CD8-positive, alpha-beta memory T cell (primary cell): ENCODE measurements at places on chromosomes 5 and 9. TPM values are rescaled to one million over a fixed set of nuclear protein-coding genes. Genes with fewer than 3 reads are reported as not detected.

DNA sequence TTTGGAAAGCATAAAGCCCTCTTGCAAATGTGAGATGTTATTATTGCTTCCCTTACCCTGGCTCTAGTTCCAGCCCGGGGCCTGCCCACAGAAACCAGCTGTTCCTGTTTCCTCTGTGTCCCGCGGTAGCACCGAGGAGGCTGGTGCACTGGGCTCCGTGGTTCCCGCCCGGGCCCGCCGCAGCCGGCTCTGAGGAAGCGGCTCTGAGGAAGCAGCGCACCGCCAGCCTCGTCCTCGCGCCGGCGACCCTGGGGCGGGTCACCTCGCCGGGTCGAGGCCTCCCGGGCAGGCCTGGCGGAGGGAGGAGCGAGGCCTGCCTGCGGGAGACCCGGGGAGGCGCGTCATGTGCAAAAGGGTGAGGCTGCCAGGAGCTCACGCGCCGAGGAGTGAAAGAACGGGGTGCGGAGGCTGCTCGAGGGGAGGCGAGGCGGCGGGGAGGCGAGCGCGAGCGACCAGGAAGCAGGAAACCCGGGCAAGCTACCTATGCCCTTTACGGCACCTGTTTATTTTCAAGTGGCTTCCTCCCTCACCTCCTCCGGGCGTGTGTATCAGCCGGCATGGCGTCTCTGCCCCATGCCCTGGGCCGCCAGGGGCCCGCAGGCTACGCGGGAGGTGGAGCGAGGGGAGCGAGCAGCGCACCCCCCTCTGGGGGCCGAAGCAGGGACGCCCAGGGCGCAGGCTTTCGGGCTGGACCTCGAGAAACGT, 61.3 kb upstream of the MEGF10 start:
- no peak overlapping the region for H3K27ac ChIP-seq
- peak overlapping the region; percentile 59 for H3K4me3 ChIP-seq
- no peaks in the 10 kb centered on the region for H3K36me3 ChIP-seq
- H3K27me3 ChIP-seq, result no peaks in the 10 kb centered on the region

DNA sequence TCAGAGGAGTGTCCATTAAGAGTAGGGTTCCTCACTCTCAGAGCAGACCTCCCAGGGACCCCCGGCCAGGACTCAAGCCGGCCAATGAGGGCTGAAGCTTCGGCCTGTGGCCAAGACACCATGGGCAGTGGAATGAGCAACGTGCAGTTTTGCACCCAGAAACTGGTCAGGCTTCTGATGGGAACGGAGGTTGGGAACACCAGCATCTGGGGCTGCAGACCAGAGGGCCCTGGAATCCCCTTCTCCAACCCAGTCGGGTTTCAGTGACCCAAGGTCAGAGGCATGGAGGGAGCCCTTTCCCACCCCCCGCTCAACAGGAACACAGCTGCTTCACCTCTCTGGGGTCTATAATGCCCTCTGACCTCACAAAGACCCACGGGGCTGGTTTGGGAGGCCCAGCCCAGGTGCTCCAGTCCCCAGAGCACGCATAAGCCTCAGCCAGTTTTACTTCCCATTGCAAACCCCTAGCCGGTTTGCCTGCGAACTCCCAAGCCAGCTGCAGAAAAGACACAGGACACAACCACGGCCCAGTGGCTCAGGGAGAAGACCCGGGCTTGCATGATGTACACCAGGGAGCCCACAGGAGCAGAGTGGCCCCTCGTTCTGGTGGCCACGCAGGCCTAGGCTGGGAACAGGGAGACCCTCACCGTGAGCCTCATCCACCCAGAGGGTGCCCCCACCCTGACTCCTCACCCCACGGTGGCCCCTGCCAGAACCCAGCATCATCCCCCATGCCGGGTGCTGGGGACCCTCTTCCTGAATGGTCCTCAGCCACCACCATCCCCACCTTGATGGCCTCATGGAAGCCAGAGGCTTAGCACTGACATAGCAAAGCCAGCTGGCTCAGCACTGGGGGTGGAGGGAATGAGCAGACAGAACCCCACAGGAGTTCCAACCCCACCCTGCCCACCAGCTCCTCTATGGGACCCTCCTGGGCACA, 30.6 kb downstream of the VAV2 start:
- no peaks in the 10 kb centered on the region for H3K4me1 ChIP-seq
- H3K27me3 ChIP-seq, result no peaks in the 10 kb centered on the region
- no peak for DNase-seq
- no peak overlapping the region for H3K4me3 ChIP-seq
- H3K36me3 ChIP-seq, result no peaks in the 10 kb centered on the region

DNA sequence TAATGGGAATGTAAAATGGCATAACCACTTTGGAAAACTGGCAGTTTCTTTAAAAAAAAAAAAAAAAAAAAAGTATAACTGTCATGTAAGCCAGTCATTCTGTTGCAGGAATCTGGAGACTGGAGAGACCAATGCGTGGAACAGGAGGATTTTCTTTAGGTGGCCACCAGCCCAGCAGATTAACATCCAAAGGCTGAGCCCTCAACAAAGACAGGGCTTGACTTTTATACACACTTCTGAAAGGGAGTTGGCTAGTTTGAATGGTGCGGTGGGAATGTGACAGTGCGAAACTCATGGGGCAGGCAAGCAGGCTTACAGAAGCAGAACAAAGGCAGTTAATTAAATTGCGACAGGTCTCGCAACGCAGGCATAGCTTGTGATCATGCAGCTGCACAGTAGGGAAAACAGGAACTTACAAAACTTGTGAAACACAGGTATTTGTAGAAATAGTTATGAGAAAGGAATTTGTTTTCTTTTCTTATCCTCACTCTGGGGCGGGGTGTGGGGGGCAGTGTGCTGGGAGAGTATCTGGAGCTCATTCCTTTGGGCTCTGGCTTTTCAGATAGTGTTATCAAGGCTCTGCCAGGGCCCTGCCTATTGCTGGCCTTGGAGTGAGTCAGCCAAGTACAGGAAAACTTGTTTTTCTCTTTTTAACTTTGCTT, 12.0 kb downstream of the UIMC1 start:
- DNase-seq, result no peak
- no peaks in the 10 kb centered on the region for H3K36me3 ChIP-seq
- no peak overlapping the region for H3K4me3 ChIP-seq

DNA sequence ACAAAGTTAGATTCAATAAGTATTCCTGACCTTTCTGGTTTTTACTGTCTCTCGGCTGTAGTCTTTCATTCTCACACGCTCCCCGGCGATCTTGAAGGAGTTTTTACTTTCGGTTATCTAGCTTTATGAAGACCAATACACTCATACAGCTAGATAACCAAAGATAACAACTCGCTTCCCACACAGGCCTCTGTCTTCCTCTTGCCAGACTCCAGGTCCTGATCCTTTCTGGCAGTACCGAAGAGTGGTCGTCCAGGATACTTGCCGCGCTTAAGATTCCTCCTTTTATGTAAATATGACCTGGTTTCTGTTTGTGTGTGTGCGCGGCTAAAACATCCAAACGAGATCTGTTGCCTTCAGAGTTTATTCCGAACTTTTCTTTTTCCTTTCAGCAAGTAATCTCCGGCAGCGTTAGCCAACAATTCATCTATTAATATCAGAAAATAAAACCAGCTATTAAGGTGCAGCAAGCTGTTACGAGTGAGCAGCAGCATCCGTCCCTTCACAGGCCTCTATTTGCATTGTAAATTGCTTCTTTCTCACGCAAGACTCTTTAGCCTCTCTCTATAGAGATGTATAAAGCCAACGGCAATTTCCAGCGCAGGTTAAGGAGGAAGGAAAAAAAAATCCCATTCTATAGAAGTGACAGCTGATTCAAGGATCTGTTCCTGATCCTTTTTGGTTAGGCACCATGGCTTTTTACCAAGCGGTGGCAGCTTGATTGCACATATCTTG, 216.1 kb downstream of the MEF2C start:
- peaks cover 10% of the 10 kb centered on the region for H3K4me1 ChIP-seq
- no peak for DNase-seq
- H3K4me3 ChIP-seq, result peak overlapping the region; percentile 50
- no peak overlapping the region for H3K27ac ChIP-seq
- H3K27me3 ChIP-seq, result peaks cover 51% of the 10 kb centered on the region
- H3K36me3 ChIP-seq, result no peaks in the 10 kb centered on the region

The PCDHGB1 gene
- total RNA-seq, result not detected

DNA sequence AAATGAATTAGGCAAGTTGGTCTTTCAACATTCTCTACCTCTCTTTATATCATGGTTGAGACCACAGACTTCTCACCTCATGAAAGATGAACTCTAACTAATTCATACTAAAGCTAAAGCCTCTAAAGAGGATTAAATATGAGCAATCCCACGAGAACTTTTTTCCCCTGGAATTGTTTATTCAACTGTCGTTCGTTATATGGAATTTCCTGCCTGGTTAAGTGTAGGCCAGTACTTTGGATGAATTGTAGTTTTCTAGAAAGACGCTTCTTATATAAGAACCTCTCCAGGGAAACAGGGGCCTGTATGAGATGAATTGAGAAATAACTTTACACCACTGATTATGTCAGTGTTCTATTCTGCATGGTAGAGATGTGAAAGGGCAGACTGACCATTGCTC, 42.9 kb downstream of the PDCD1LG2 start:
- peaks cover 16% of the 10 kb centered on the region for H3K4me1 ChIP-seq
- DNase-seq, result no peak
- H3K27ac ChIP-seq, result no peak overlapping the region
- H3K27me3 ChIP-seq, result no peaks in the 10 kb centered on the region
- H3K4me3 ChIP-seq, result no peak overlapping the region
- H3K36me3 ChIP-seq, result no peaks in the 10 kb centered on the region

DNA sequence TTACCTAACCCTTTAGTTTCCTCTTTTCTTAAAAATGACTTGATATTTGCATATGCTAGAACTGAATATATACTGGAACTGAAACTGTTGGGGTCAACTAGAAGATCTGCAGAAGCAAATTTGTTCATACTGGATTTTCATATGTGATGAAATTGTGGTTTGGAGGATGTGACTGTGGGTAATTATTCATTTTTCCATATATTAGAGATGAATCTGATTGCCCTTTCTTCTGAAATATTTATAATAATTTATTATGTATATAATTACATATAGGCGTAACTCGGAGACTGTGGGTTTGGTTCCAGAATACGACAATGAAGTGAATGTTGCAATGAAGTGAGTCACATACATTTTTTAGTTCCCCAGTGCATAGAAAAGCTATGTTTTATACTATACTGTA, 149.1 kb downstream of the ATP10B start:
- no peak overlapping the region for H3K4me3 ChIP-seq
- DNase-seq, result no peak
- H3K27me3 ChIP-seq, result no peaks in the 10 kb centered on the region
- H3K27ac ChIP-seq, result no peak overlapping the region
- no peaks in the 10 kb centered on the region for H3K36me3 ChIP-seq

- H3K4me1 ChIP-seq, result no peaks in the 10 kb centered on the region
- no peak overlapping the region for H3K4me3 ChIP-seq
- no peaks in the 10 kb centered on the region for H3K36me3 ChIP-seq
Observed at GRCh38 chr5:149840226-149840825, 104.3 kb downstream of the PDE6A start.

- no peaks in the 10 kb centered on the region for H3K36me3 ChIP-seq
- H3K27ac ChIP-seq, result no peak overlapping the region
- H3K27me3 ChIP-seq, result no peaks in the 10 kb centered on the region
Observed at GRCh38 chr5:94173100-94173499, 431.7 kb upstream of the POU5F2 start.

The OSTF1 gene
- 71.9 TPM for total RNA-seq

DNA sequence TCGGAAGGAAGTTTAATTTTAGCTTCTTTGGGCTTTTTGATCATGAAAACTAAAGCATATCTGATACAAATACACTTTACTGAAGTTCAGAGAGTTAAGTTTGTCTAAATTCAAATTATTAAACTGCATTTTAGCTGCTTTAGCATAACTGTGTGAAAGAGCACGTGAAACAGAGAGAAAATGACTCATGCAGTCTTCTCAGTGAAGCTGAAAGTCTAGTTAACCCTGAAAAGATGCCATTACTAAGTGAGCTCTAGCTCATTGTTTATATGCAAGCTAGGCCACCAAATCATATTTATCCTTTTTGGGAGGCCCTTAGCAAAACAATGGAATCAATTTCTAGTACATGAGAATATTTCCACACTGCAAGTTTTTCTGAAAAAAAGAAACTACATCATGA, 27.6 kb downstream of the TPD52L3 start:
- no peaks in the 10 kb centered on the region for H3K27me3 ChIP-seq
- no peaks in the 10 kb centered on the region for H3K36me3 ChIP-seq
- H3K27ac ChIP-seq, result no peak overlapping the region

GRCh38 chr9:113011911-113012381, at the start of gene ZNF883:
ZNF883 (minus strand) TSS chr9:113012192.
- H3K4me1 ChIP-seq, result no peaks in the 10 kb centered on the region
- H3K27ac ChIP-seq, result no peak within 1 kb of the TSS
- H3K36me3 ChIP-seq, result no peaks in the 10 kb centered on the region

The LEAP2 gene
- total RNA-seq, result 2.7 TPM

The SLC6A18 gene
- total RNA-seq, result not detected
